ENCODE measurements at places on chromosomes 3 and 15. TPM values are rescaled to one million over a fixed set of nuclear protein-coding genes. Genes with fewer than 3 reads are reported as not detected.

GRCh38 chr3:111864821-111865656, 6.0 kb downstream of the PHLDB2 start:
- DNase-seq = no peak

DNA sequence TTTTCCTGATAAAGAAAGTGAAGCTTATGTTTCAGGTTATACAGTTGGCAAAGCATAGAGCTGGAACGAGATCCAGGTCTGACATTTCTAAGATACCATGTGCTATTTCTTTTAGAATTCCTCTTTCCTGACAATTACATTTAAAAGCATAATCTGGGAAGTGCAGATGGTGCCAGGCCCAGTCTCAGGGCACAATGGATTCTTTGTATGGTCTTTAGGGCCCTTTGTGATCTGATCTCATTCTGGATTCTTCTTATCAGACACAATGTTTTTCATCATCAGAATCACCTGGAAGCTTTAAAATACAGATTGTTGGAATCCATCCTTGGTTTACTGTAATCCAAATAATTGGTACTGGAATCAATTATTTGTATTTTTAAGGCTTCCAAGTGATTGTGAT, 18.6 kb upstream of the GLCE start:
- no peak for DNase-seq

The SH3GL3 gene
- polyA plus RNA-seq = 9.5 TPM

The CD200R1 gene
- polyA plus RNA-seq = 1.8 TPM

- DNase-seq = no peak
These were observed 29.7 kb upstream of the SPATA12 start for GRCh38 chr3:57030721-57031120.

DNA sequence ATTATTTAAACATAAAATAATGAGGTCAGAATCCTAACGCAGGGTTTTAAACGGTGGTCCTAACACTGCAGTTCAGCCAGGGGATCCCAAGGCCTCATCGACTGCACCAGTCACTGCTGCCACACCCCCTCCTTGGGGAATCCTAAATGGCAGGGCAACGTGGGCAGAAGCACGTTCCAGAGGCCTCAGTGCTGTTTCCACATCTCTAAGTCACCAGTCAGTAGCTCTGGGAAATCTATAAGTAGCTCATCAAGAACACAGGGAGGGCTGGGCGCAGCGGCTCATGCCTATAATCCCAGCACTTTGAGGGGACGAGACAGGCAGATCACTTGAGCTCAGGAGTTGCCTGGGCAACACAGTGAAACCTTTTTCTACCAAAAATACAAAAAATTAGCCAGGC, 47.5 kb downstream of the PRTG start:
- no peak for DNase-seq

DNA sequence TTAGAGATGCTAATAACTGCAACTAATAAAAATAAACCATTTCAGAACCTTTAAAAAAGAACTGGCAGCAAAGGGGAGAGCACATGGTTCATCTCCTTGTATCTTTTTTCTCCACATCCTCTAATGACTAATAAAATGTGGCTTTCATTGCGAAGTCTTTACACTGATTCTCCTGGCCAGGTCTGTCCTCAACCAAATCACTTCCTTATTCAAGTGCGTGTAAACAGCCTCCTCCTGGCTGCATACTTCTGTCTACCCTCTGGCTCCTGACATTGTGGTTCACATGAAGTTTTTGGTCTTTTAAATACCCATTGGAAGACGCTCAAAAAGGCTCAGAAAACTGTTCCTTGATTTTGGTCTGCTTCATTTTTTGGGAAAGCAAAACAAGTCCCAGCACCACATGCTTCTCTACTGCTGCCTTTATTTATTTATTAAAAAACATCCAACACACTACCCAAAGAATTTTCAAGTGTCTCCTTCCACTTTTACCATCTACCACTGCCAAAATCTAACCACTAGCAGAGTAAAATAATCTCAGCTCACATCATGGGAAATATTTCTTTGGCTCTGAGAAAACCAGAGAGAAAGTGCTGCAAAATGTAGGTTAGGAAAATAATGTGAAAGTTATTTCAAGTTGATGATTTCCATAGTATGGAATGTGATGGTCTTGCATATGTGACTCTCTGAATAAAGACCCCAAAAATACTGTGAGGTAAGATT, 85.1 kb downstream of the EFL1 start:
- no peak for DNase-seq

The NCEH1 gene
- polyA plus RNA-seq = 4.2 TPM

Data from left renal pelvis (tissue), 4 donors.